ENCODE measurements at places on chromosomes 3 and 15. TPM values are rescaled to one million over a fixed set of nuclear protein-coding genes. Genes with fewer than 3 reads are reported as not detected.

Gene BCL6
- 26.0 TPM for total RNA-seq

Gene TMEM40
- total RNA-seq: not detected

Gene TLR9
- total RNA-seq: not detected

Gene GMPS
- total RNA-seq: 40.2 TPM

Gene CCR3
- not detected for total RNA-seq

Gene CCNL1
- total RNA-seq: 37.3 TPM

Gene TERC
- 67.2 TPM for total RNA-seq

Gene CADPS
- total RNA-seq: not detected

Gene TIGIT
- total RNA-seq: not detected

Gene SLC6A11
- not detected for total RNA-seq

Gene TF
- total RNA-seq: 0.16 TPM

Gene TNIK
- total RNA-seq: 18.4 TPM

Gene RTP3
- total RNA-seq: not detected

Gene DAZL
- total RNA-seq: not detected

Gene IL17RE
- 4.6 TPM for total RNA-seq

Gene AGBL1
- total RNA-seq: not detected

Gene ZNF35
- 7.0 TPM for total RNA-seq

Gene GOLGA6L22
- total RNA-seq: not detected

Gene NCKIPSD
- total RNA-seq: 24.4 TPM

Gene B2M
- 684 TPM for total RNA-seq

Gene SNTN
- total RNA-seq: not detected

Gene TRPM1
- total RNA-seq: not detected

Gene GXYLT2
- 17.6 TPM for total RNA-seq

Gene GOLGA6A
- total RNA-seq: not detected

Gene DOCK3
- total RNA-seq: 0.13 TPM

Gene SMCO1
- not detected for total RNA-seq
